Muscle of arm (tissue), 14 donors: ENCODE measurements at places on chromosomes 3 and 15.
A peak's percentile ranks its signal among the peaks of the same experiment; 100 is the strongest.

DNA sequence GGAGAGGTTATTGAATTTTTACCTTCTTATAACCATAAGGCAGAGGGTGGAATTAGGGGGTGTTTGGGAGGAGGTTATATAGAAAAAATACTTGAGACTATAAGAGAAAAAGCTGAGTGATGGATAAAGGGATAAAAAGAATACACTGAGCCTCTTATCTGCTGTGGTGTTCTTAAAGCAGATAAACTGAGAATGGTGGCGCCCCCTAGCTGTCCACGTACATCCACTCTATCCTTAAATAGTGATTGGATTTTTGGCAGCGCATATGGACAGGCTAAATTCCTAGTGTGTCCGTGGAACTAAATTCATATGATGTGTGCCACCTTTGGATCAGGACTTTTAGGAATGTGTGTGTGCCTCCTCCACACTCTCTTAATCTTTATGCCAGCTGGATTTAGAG lies 121.1 kb downstream of the OXSM start:
- DNase-seq: no peak

DNA sequence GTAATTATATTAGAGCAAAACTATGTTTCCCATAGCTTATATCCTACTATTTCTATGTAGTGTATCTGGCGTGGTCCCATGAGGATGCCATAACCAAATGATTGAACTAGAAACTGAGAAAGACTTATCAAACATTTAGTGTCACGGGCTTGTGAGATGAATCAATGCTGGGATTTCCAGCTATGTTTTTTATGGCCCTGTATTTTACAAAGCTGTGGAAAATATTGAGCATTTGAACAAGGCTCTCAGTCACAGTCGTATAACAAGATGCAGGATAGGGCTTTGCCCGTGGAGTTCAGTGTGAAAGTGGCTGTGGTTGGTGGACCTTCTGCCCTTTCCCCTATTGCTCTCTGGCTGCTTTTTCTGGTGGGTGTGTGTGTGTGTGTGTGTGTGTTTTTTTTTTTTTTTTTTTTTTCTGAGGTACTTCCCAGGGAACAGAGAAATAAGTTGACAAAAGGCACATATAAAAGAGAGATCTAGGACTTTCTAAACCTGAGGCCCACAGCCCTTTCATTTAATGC lies 60.7 kb downstream of the CACNA1D start:
- DNase-seq: no peak

DNA sequence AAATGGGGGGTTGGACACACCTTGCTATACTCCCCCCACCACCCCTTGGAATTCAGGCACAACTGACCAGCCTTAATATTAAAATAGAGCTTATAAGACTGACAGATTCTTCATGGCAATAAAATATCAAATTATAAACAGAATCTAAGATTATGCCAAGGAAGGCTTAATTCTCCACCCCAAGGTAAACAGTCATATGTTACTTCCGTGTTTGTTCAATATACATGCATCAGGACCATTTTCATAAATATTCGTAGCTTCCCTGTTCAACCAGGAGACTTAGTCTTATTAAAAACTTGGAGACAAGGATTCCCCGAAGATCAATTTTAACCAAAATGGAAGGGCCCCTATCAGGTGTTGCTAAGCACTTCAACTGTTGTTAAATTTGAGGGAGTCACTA lies 13.3 kb upstream of the EHHADH start:
- DNase-seq: no peak

- no peak for DNase-seq
These were observed 14.2 kb downstream of the FSTL1 start for GRCh38 chr3:120436523-120437050.

DNA sequence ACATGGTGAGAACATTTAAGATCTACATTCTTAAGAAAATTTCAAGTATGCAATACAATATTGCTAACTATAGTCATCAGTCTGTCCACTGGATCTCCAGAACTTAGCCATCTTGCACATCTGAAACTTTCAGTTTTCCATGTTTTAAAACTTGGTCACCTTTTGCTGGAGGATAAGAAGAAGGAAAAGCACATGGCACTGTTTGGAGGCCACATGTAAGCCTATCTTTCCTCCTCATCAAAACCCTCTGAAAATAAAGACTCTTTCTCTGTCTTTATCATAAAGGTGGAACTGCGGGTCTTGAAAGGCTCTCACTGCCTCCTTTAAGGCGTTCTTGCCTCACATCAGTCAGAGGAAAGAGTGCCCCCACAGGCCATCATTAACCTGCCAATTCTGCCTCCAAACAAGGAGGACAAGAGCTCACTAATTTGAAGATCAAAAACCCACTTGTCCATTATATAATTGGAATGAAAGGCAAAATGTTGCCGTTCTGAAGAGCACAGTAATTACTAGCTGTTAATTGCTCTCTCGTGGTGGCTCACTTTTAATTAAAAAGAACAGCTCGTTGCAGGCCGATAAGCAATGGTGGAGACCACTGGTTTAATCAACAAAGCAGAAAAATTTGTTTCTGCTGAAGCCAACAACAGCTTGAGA lies 157.8 kb downstream of the MECOM start:
- no peak for DNase-seq

- no peak for DNase-seq
These were observed 750.4 kb upstream of the NR2F2 start for GRCh38 chr15:95580121-95580520.

GRCh38 chr3:55639896-55640765 lies 153.0 kb upstream of the WNT5A start:
- DNase-seq: no peak

DNA sequence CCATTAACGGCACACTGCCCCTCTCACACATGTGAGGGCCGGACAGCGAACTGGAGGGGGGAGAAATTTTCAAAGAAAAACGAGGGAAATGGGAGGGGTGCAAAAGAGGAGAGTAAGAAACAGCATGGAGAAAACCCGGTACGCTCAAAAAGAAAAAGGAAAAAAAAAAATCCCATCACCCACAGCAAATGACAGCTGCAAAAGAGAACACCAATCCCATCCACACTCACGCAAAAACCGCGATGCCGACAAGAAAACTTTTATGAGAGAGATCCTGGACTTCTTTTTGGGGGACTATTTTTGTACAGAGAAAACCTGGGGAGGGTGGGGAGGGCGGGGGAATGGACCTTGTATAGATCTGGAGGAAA lies 1.5 kb downstream of the SOX2 start:
- DNase-seq: no peak

GRCh38 chr15:82650046-82650670 lies 3.0 kb upstream of the CPEB1 start:
- DNase-seq: no peak

DNA sequence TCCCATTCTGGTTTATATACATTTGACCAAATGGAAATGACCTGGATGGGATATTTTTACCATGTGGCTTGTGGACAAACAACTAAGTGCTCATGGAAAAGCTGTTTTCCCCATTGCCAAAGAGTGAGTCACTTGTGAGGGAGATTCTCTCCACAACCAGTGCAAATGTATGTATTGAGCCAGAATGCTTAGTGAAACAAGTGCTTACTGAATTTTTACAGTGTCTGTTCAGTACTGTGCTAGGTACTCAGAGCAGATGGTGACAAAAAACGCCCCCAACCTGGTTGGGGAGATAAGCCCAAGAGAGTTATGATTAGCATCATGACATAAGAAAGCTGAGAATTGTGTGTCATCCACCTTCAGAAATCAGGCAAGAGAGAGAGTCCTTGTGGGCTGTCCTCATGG lies 2.3 kb downstream of the CHP1 start:
- DNase-seq: peak; percentile 11

DNA sequence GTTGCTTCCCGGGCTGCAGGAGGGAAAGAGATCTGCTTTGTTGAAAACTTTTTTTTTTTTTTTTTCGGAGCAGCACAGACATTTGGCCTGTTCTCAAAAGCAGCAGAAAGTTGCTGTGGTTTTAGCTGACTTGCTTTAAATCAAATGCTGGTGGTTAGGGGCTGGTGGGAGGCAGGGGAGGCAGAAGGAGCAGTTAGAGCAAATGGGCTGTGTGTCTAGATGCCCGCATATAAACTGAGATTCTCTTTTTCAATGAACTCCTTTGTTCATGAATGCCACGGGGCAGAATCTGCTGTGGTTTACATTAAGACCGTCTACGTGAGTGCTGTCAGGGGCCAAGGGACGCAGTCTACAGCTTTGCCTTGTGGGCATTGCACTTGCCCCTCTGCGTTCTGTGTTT lies 95.9 kb downstream of the FLNB start:
- DNase-seq: no peak

DNA sequence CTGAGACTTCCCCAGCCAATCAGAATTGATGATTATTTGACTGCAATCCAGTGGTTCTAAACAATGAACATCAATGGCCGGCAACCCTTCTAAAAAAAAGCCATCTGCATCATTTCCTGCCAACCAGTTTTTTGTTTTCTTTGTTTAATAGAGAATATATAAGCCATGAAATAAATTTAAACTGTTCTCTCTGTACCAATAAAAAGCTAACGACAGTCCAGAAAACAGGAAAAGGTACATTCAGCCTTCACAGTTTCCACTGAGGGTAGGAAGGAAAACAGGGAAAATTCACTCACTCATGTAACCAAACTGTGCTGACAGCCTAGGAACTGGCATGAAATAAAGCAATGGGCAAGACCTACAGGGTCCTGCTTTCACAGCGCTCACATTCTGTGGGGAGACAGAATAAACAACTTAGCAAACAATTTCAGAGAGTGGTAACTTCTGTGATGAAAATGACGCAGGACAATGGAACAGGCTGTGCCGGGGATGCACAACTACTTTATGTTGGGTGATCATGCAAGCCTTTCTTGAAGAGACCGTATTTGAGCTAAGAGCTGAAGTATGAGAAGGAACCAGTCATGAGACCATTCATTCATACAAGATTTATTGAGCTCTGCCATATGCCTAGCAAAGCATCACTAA lies 630.1 kb downstream of the MAGI1 start:
- DNase-seq: no peak

GRCh38 chr3:177944228-177944661 lies 592.0 kb upstream of the KCNMB2 start:
- no peak for DNase-seq

- no peak for DNase-seq
These were observed 790.4 kb downstream of the GRM7 start for GRCh38 chr3:7651274-7651673.

GRCh38 chr15:101078669-101079323 lies 159.6 kb downstream of the LRRK1 start:
- no peak for DNase-seq

DNA sequence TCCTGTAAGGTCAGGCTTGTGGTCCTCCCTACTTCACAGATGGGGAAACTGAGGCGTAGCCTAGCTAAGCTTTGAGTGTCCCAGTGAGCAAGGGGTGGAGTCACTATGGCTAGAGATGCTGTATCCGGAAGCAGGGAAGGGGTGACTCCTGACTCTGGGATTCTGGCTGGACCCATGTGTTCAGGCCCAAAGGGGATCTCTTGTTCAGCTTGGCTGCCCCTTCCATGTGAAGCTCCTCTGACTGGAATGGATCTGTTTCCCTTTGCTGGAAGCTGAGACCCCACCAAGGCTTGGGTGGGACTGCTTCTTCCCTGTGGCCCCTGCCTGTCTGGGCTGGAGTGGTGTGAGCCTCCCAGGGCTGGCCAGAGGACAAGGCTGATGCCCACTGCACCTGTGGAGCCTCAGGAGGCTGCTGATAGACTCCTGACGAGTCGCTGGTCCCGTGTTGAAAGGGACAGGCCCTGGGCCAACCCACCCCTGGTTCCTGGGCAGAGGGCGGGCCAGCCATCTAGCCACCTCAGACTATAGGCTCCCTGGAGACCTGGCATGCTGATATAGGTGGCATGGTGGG lies 1.0 kb downstream of the MAPKAPK3 start:
- DNase-seq: no peak

DNA sequence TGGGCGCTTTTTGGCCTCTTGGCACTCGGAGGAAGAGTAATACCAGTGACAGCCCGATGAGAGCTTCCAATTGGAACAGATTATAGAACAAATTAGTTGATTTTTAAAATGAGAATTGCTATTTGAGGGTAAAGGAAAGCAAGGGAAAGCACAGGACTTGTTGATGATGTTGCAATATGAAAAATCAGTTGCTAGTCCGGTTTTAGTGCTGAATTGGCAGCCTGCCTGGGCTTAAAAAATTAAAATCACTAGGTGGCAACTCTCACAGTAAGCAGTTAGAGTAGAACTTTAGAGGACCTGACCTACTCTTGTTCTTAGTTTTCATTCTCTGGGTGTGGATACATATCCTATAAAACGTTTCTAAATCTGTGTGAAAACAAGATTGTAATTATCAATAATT lies 2.1 kb upstream of the SCAANT1 start:
- DNase-seq: no peak

DNA sequence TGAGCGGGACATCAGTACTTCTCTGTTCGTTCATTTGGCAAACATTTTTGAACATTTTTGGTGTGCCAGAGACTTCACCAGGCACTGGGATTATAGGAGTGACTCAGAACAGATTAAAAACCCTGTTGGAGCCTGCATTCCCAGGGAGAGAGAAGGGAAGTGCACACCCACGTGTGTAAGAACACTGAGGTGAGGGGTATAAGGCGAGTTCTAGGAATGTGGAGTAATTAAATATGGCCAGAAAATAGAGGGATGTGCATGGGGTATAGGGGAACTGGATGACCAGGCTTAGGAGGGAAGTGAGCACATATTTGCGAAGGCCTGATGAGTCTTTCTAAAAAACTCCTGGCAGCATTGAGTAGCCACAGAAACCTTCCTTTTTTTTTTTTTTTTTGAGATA lies 401.2 kb upstream of the C2CD4B start:
- DNase-seq: no peak

DNA sequence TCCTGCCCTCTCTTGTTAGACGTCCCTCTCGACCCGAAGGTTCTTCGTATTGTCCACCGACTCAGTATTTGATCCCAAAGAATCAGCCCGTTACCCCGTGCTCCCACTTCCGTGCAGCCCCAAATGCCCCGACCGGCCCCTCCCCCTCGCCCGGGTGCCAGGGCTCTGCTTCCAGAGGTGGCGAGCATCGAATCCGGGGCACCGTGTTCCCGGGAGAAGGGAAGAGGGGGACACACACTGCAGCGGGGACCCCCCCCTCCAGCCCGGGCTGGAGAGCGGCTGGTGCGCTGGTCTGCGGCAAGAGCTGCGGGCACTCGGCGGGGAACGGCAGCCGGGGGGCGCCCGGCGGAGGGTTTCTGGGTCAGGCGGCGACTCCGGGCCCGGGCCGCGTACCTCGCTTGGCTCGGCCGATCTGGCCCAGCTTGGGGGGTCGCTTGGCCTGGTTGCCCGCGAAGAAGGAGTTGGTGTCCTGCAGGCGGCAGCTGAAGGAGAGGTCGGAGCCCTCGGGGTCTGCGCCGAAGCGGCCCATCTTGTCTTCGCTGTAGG lies 556 bp downstream of the CAMK2N2 start:
- DNase-seq: no peak

DNA sequence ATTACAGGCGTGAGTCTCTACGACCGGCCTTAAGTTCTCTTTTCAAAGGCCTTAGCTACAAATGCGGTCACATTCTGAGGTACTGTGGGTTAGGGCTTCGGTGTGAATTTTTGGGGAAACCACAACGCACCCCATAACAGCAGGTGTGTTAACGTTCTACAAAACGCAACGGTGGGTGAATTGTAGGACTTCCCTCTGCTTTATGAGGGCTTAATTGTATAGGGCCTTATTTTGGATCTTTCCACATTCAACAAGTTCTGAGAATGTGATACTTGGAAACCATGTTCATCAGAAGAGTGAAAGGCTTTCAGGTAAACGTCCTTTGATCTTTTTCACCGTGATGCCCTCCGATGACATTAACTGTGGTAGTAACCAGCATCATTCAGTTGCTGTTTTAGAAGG lies 998.6 kb upstream of the CFAP20DC start:
- no peak for DNase-seq

- DNase-seq: no peak
These were observed 62.8 kb downstream of the RASGRF1 start for GRCh38 chr15:79027532-79028410.

GRCh38 chr15:85623315-85624049 lies 171.2 kb downstream of the KLHL25 start:
- DNase-seq: no peak

GRCh38 chr3:32086464-32086863 lies 20.0 kb upstream of the GPD1L start:
- no peak for DNase-seq
